ENCODE measurements at places on chromosomes 4 and X. TPM values are rescaled to one million over a fixed set of nuclear protein-coding genes. Genes with fewer than 3 reads are reported as not detected.

GRCh38 chrX:28850955-28851354, 263.7 kb downstream of the IL1RAPL1 start:
- DNase-seq = no peak

GRCh38 chrX:105552395-105552794, 269.9 kb upstream of the NRK start:
- DNase-seq = no peak

GRCh38 chr4:183808097-183808456, 97.0 kb upstream of the STOX2 start:
- DNase-seq = no peak

DNA sequence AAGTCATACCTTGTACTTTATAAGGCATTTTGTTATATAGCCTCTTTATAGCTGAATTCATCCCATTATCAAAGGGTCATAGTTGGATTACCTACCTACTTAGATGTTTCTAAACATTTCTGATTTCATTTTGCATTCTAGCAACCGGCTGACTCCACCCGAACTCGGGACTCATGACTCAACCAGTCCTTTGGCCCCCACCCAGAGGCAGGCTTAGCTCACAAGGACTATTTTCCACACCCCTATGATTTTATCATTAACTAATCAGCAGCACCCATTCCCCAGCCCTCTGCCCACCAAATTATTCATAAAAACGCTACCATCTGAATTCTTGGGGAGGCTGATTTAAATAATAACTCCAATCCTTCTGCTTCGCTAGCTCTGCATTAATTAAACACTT, 79.9 kb upstream of the EGFL6 start:
- no peak for DNase-seq

Gene CYLC1
- total RNA-seq = not detected

Gene TGIF2LX
- total RNA-seq = not detected

DNA sequence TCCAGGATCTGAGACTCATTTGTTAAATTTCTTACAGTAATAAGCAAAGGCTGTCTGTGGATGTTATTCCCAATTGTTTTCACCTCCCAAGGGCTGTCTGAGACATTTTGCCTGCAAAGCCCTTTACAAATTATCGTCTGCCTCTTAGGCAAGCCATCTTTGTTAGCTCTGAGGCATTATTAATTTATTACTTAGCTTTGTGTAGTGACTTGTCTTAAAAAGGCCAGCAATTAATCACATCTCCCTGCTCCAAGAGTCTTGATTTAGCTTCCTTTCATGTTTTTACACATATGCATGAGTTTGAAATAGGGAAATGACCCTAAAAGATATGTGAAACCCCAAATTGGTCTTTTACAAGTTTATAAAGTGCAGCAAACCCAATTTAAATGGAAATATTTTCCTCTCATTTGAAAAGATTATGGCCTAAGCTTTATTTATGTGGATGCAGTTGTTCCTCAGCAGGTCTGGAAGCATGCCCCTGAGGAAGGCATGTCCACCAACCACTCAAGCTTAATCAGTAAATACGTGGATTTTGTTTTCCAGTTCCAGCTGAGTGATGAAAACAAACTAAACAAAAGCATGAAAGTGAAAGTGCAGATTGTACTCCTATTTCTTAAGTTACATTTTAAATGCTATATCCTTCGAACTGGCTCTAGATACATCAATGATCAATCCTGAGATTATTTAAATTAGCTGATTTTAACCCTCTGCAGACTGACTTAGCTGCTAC, 173.6 kb upstream of the LNX1 start:
- DNase-seq = no peak

DNA sequence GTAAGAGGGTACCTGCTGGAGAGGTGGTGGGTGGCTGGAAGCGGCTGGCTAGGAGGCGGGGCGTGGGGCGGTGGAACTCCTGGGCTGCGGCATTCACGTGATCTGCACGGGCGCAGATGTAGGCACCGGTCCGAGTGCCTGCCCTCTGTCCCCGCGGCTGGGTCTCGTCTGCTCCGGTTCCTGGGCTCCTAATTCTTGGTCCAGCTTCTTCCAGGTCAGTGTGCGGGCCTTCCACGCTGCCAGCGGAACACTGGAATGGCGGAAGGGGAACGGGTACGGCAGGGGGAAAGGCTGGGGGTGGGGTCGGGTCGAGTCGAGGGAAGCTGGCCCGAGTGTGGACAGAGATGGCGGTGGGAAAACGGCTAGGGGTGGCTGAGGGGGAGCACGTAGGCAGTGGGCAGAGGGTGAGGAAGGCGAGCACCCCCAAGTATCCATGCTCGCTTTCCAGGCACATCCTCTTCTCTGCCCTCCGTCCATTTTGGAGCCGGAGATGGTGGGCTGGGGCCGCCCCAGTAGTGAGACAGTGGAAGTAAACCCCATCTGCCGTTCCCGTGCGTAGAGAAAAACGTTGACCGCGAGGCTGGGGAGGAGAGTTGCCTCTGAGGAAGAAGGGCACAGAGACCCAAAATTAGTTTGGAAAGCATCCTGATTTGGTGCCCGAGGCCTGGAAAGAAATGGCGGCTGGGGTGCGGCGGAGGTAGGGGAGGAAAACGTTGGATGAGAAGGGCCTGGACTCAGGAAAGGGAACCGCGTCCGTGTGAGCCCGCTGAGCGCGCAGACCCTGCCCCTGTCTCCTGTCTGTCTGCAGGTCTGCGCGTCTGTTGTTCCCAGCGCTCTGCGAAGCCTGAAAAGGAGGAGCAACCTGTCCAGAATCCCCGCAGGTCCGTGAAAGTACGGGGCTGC, at the start of gene TCEAL4:
Gene TCEAL4 (plus strand): TSS at position 105 of the 903 bp plus-strand sequence. CDS start 1,161 bp downstream, outside the sequence.
- DNase-seq = peak; percentile 3

- no peak for DNase-seq
Observed at GRCh38 chrX:154417157-154417556, 5.8 kb downstream of the TAFAZZIN start.

DNA sequence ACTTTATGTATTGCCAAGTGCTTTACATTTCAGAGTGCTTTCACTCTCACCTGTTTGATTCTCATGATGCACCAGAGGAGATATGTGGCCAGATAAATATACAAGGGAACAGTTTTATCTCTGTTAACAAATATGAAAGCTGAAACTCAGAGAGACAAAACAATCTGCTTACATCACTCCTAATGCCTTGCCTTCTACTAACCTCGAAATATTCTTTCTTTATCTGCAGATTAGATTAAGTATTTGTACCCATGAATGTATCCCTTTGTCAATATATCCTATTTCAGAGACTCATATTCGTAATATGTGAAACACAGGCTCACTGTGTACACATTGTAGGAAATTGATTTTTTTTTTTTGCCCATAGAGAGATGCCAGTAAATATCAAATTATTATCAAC, 178.1 kb downstream of the NWD2 start:
- no peak for DNase-seq

DNA sequence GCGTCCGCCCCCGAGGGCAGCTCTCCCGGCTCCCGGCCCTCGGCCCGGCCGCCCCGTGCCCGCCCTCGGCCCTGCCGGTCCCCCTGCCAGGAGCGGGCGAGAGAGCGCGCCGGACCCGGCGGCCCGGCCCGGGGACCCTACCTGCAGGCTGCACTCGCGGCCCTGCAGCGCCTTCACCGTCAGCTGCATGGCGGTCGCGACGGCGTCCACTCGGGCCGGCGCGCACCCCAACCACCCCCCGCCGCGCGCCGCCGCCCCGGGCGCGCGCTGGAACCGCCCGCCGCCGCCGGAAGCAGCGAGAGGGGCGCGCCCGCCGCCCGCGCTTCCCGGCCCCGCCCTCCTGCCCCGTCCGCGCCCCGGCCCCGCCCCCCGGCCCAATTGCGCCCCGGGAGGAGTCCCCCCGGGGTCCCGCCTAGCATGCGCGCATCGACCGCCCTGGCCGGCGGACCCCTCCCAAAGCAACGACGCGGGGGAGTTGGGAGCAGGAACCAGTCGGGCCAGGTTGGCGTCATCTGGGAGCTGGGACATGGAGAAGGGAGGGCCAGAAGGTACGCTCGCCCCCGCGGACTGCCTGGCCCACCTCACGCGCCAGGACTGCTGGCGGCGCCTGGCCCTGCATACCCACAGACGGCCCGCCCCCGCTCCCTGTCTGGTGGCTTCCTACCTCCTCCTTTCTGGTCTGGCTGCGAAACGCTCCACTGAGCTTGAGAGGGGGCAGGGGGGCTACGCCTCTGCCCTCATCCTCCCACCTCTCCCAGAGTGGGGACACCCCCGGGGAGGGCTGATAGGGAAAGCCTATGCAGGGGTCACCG, at the start of gene UBL4A:
Gene UBL4A (minus strand): TSS at position 220 of the 812 bp plus-strand sequence. CDS start 31 bp downstream, at position 189.
- peak; percentile 70 for DNase-seq

Gene MAGEA10
- total RNA-seq = not detected

DNA sequence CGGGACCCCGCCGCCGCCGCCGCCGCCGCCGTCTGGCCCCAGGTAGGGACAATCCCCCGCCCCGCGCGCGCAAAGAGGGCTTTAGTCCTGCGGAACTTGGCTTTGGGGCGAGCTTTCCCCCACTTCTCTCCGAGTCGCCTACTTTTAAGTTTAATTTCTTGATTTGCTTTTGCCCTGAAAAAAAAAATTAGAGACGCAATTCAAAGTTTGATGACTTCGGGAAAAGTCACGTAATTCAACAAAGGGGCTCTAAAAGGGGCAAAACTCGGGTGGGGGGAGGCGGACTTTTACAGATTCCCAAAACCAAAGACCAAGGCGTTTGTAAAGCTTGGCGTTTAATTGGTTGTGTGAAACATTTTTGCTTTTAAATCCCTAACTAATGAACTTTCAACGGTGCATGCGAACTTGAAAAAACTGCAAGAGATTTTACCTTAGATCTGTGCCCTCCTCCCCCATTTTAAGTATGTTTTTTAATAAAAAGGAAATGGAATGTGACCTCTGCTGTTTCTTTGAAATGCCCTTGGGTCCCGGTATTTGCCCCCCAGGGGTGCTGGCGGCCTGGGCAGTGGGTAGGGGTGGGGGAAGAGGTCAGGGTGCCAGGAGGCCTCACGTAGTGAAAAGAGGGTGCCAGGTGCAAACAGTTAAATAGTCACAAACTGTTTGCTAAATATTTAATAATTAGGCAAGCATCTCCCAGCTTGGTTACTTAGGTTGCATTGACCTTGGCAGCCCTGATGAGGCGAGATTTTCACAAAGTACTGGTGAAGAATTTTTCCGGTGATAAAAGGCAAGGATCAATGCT, 209.7 kb downstream of the NWD2 start:
- DNase-seq = no peak

DNA sequence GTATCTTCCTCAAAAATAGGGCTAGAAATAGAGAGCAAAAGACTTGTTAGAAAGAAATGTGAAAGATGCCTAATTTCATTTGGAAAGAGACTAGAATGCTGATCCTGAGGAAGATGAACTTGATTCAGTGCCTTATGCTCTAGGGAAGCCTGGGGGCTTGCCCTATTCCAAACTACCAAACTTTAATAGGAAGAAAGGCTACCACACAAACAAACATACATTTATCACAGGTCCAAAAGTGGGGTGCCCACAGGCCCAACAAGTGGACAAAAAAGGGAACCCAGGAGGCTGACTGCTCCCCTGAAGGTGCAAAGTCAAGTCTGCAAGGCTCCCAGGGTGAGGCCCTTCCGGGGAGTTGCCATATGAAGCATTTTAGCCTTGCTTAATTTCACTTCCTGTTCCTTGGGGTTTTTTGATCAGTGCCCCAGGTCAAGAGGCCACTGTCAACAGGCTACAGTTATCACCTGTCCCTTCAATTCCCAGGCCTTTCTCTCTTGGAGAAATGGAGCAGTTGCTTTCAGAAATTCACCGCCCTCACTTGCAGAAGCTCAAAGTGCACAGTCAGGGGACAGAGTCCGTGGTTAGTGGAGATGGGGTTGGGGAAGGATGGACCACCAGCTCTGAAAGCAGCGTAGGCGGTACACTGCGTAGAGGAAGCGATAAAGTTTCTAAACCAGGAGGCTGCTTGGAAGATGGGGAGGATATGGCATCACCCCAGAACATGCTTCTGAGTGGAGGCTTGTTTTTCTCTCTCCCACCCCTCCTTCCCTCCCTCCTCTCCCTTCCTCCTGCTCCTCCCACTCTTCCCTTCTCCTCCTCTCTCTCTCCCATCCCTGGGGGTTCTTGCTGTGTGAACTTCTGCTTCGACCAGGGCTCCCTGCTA, 36.4 kb downstream of the TMEM154 start:
- no peak for DNase-seq

GRCh38 chrX:23840674-23841073, 57.7 kb downstream of the SAT1 start:
- no peak for DNase-seq

DNA sequence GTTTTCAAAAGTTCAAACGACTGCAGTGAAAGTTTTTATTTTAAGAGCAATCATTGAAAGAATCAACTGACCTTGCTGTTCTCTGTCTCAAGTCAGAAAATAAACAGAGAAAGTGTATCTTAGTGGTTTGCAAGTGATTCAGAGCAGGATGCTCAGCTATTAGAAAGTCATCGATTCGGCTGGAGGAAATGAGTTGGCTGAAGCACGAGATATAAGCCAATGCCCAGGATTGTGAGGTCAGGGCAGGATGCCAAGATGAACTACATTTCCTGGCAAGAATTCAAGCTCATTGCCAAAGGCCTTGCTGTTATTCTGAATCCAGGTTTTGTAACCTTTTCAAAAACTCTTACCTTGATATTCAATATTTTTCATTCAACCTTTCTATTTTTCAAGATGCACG, 541.4 kb upstream of the BOD1L1 start:
- DNase-seq = no peak

Gene NUP62CL
- 0.81 TPM for total RNA-seq

DNA sequence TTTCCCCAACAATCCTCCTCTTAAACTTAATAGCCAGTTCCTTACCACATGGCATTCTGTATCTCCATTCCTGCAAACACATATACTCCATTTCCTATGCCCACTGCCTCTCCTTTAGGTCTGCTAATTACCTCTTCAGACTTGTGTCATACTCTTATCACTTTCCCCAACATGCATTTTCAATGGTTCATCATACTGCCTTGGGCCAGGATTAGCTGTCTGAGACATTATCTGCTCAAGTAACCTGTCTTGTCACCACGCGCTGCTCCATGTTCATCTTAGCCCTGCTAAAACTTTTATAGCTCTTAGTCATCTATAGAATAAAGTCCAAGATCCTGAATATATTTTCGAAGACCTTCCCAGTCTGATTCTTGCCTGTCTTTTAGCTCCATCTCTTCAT, 224.1 kb upstream of the GK2 start:
- no peak for DNase-seq

DNA sequence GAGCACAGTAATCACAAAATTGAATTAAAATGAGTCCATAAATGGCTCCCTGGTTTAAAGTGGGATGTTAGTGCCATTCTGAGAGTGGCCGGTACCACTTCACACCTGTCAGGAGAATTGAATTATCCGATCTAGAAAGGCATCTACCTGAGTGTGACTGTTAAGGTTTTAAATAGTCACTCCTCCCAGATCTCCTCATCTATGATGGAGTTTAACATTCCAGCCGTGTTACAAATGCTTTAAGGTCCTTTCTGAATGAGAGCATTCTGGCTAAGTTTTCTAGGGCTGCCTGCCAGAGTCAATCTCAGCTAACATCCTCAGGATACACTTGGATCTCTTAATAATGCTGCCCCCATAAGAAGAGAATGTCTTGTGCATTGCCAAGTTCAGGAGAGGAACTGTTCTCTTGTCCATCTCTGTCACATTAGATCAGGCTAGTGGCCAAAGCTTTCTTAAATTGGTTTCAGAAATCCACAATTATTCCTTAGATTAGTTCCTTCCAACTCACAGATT, 231.1 kb downstream of the SLC39A8 start:
- DNase-seq = no peak

GRCh38 chr4:110155654-110156053, 42.8 kb downstream of the ELOVL6 start:
- DNase-seq = no peak

- no peak for DNase-seq
Observed at GRCh38 chrX:29107231-29107630, 520.0 kb downstream of the IL1RAPL1 start.
